AG20443 (cell line): ENCODE measurements at places on chromosomes 16 and 17.

DNA sequence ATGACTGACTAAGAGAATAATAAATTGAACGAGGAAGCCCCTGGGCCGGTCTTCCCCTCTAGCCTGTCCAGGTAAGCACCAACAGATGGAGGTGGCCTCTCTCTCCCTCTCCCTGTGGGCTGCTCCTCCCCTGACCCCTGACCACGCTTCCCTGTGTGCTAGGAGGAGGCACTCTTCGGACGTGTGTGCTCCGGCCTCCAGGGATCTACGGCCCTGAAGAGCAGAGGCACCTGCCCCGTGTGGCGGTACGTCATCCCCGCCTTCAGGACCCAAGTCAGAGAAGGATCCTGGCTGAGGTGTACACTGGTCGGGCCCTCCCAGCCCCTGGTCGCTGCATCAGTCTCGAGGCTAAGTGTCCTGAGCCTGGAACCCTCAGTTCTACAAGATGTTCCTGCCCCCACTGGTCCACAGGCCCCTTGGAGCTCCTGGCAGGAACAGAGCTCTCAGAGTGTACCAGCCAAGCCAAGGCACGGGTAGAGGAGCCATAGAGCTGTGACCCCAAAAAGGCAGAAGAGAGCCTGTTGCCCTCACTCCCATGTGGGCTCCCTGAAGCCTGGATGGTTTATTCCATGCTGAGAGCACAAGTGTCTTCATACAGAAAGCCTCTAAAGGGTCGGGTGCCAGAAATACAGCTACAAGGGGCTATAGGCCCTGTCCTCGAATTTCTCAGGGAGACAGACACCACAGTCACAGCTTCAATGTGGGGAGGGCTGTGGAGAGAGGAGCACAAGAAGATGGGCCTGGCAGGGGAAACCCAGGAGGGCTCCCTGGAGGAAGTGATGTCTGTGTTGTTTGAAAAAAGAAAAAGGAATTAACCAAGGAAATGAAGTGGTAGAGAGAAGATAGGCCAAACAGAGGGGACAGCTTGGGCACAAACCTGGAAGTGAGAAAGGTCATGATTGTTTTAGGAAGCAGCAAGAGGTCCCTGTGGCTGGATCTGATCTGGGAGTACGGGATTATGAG, 15.9 kb downstream of the SDR42E2 start:
- no peak for DNase-seq

DNA sequence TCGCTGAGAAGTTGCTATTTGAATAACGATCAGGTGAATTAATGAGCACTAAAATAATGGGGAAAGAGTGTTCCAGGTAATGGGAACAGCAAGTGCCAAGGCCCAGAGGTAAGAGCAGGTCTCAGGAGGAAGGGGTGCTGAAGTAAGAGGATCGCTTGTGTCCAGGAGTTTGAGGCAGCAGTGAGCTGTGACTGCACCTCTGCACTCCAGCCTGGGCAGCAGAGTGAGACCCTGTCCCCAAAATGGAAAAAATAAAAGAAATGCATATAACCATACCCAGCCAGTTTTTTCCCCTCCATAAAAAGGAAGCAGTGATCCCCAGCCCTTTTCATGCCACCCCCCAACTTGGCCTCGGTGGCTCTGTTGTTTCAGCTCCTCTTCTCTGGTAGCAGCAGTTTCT, 16.8 kb upstream of the HAS3 start:
- no peak for DNase-seq

DNA sequence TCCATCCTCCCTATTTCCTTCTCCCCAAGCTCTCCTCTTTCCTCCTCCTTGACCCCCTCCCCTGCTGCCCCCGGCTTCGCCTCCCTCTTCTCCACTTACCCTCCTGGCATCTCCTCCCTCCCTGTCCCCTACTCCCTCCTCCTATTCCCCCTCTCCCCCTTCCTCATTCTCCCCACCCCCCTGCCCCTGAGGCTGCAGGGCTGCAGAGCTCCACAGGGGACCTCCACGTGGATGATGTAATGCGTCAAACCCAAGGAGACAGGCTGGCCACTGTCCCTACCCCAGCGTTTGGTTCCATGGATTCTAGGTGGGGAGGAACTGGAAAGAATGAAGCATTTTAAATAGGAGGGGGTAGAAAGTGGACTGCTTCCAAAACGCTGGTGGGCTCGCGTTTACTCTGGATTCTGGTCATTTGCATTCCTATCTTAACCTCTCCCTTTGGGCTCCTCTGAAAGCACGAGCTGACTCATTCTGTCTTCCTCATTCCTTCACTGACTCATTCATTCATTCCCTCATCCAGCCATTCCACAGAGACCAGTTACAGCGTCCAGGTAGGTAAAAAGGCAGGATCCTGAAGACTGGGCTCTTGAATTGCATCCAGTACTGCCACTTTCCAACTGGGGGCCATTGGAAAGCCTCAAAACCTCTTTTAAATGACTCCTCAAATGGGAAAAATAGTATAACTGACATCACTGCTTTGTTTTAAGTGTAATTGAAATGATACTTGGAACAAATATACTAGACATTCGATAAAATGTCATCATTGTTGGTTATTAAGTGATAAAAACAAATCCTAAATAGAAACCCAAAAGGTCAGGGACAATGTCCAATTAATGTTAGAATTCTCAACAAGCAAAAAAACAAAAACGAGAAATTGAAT, 943 bp upstream of the COTL1 start:
- DNase-seq = peak; percentile 84

GRCh38 chr17:15918661-15919259, 26.2 kb upstream of the ADORA2B start:
- DNase-seq = no peak

GRCh38 chr17:19447085-19447583, 36.1 kb downstream of the RNF112 start:
- DNase-seq = peak; percentile 81

DNA sequence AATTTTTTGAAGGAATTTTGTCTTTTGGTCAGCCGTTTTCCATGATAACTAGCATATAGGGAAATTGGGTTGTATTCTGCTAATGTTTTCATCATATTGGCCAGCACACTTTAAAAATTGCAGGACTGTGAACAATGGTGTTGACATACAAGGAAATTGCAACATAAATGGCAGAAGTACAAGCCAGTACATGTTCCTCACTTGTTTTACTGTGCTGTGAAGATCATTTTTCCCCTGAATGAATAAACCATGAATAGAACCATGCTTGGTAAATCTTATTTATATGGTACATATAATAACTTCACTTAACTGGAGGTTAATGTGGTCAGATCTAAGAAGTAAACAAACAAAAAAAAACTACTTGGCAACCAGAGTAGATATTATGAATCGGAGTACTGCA, 22.8 kb downstream of the OMG start:
- DNase-seq = peak; percentile 56

DNA sequence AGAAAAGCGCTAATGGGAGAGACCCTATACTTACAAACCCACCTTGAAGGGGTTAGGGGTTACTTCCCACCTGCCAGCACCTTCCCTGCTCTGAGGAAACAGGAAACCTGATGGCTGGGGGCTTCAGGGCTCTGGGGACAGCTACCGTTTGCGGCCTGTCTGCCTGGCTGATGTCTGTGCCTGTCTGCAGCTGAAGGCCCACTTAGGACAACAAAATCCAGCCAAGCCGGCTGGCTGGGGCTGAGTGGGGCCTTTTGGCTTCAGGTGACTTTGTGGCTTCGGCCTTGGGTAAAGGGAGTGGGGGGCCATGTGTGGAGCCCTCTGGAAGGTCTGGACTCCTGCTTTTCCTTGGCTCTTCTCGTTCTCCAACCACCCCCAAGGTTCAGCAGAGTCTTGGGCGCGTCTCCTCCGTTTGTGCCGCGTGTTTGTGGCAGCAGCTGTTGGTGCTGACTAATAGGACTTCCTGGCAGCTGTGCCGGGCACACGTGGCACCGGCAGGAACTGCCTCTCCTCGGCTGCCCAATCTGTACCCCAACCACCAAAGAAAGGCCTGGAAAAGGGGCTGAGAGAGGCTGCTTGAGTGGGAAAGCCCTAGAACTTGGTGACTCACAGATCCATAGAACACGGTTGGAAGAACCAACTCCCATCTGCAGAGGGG, 186.7 kb downstream of the MSI2 start:
- DNase-seq = peak; percentile 34

DNA sequence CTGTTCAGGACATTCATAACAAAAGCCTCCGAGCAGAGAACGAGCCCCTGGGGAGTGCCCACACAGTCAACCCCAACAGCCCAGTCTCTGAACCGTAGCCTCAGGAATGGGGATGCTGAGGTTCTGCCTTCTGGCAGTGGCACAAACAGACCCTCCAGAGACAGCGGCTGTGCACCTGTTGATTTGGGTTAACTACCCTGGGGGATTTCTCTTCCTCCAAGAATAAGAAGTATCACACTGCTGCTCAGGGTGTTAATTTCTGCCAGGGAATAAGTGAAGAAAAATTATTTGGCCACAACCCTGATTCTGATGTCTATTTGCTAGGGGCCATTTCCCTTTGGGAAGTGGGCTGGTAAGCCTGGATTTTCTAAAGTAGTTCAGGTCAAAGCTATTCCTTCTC, 51.0 kb upstream of the PIRT start:
- no peak for DNase-seq

GRCh38 chr16:3589991-3590701, 12.9 kb upstream of the NLRC3 start:
- DNase-seq = no peak

- no peak for DNase-seq
These were observed 7.2 kb upstream of the MRTFB start for GRCh38 chr16:14063618-14064581.

DNA sequence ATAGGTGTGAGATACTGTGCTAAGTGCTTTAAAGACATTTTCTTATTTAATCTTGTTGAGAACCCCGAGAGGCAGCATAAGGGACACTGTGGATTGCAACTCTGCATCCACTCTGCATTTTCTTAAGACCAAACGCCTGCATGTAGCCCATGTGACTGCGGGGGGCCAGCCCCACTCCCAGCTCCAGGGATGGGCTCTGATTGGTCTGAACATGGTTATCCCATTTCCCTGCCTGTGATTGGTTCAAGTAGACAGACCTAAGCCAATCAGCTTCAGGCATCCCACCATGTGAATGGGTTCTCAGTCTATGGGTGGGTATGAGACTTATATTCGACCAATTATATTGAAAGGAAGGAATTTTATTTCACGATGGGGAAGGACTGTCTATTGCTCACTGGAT, 33.2 kb upstream of the USP7 start:
- DNase-seq = no peak

DNA sequence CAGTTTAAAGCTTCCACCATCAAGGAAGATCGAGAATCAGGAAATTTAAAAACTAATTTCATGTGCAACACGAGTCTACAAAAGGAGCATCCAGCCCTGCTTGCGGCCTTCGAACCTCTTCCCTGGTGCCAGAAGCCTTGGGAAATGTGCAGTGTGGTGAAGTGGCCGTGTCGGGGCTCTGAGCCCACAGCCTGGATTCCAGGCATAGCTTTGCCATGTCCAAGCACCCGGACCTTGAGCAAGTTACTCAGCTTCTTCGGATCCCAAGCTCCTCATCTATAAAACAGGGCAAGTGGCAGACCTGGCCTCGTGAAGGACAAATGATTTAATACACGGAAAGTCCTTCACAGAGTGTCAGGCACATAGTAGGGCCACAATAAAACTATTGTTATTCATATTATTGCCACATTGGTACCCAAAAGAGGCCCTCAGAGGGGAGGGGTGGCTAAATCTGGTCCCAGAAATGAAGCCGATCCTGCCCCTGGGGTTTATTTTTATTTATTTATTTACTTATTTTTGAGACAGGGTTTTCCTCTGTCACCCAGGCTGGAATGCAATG, 34.8 kb downstream of the COTL1 start:
- DNase-seq = peak; percentile 87

DNA sequence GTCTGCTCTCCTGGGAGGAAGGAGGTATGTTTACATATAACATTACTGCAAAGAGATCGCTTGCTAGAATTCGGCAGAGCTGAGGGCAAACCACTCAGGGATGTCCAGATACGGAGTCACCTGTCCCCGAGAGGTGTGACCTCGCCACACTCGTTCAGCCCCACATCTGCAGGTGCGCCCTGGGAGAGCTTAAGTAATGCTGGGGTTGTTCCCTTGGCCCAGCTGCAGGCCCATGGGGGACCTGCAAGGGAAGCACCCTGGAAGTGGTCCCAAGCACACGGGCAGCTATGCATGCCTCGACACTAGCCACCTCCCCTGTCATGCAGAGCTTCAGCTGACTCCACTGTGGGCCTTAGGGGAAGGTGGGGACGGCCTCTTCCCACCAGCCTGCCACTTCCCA, 22.2 kb downstream of the USP22 start:
- DNase-seq = no peak

GRCh38 chr17:30495586-30495985, 18.4 kb downstream of the GOSR1 start:
- no peak for DNase-seq

DNA sequence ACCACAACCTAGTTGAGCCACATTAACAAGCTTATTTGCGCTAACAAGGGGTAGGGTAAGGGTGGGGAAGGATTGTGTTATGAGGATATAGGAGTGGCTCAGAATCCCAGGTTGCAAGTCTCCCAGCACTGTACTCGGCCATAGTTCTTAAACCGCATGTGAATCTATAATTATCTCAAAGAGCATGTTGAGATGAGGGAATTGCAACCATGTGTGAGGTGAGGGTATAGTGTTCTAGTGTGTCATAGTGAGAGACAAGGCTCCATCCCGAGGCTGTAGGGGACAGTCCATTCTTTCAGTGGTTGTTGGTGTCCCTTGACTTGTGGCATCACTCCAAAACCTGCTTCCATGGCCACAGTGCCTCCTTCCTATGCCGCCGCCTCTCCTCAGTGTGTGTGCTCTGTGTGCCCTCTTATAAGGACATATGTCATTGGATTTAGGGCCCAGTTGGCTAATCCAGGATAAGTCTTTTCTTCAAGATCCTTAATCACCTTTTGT, 22.7 kb upstream of the ATP5MC1 start:
- no peak for DNase-seq

DNA sequence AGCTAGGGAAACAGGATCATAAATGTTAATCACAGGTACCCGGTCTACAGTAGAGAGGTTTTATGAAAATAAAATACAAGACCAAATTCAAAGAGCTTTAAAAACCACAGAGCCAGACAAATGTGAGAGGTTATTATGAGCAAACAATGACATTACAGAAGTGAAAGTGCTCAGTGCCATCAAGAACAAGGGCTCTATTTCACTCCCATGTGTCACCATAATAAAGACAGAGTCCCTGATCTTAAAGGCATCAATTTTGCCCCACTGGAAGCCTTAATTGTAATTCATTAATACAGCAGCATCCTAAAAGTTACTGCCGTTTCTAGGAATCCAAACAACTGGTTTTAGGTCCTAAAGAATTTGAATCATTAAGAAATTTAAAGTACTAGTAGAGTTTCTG, 43.7 kb upstream of the CDRT4 start:
- no peak for DNase-seq

- no peak for DNase-seq
These were observed 75.9 kb upstream of the ZNF750 start for GRCh38 chr17:82915757-82916027.

DNA sequence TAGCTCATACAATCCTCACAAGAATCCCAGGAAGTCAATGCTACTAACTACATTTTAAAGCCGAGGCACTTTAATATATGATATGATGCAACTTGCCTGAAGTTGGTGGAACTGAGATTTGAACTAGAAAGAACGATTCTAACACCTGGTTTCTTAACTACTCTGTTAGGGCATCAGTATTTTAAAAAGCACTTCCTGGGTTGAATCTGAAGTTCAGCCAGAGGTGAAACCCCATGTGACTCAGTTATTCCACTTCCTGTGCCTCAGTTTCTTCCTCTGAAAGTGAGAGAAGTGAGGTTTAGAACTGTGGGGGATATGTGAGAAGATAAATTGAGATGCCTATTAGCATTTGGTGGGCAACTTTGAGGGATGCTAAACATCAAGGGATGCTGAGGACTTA, 129.4 kb upstream of the ANKFN1 start:
- DNase-seq = no peak
